RPMI7951 (cell line): ENCODE measurements at places on chromosomes 5 and 9.
A peak's percentile ranks its signal among the peaks of the same experiment; 100 is the strongest.

- no peak for DNase-seq
Measured at GRCh38 chr9:87545858-87546257, 48.2 kb downstream of the DAPK1 start.

DNA sequence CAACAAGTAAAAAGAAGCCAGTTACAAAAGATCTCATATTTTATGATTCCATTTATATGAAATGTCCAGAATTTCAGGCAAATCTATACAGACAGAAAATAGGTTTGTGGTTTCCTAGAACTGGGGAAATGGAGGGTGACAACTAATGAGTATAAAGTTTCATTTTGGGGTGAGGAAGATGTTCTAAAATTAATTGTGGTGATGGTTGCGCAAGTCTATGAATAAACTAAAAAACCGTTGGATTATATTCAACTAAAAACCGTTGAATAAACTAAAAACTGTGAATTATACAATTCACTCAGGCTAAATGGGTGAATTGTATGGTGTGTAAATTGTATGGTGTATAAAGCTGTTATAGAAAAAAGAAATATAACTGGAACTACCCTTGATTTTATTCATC is 47.6 kb downstream of the ADAMTS6 start:
- DNase-seq: no peak

DNA sequence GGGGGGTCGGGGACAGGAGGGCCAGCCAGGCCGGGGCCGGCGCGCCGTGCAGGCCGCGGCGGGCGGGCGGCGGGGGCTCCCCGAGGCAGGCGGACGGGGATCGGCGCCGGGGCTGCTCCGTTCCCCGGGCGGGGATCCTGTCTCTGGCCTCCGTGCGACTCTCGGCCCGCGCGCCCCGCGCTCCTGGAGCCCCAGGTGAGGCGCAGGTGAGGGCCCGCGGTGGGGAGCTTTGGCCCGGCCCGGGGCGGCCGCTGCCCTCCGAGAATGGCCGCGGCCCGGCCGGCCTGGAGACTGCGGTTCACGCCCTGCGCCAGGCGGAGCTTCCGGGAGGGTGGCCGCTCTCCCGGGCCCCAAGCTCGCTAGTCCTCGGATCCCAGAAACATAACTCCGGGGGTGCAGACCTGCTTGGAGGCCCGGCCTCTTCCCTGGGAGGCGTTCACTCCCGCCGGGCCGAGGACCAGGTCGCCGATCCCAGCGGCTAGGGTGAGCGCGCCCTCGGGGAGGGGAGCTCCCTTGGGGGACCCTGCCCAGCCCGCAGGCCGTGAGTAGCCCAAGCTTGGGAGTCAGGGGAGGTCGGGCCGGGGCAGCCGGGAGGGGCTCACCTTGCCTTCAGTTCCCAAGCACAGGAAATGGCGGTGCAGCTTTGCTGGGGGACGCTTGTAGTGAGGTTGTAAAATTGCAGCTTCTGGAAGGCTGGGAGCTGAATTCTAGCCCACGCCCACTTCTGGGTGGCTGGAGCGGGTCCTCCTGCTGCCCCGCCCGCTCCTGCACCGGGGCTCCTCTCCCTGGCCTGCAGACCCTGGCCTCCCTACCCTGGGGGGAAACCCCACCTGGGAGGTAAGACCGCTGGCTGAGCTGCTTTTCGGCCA is 723 bp downstream of the PPP1R26 start:
- no peak for DNase-seq

GRCh38 chr5:2892466-2893000 is 141.1 kb upstream of the IRX2 start:
- DNase-seq: no peak

- peak; percentile 11 for DNase-seq
Measured at GRCh38 chr9:16265688-16266087, 604.8 kb downstream of the BNC2 start.

DNA sequence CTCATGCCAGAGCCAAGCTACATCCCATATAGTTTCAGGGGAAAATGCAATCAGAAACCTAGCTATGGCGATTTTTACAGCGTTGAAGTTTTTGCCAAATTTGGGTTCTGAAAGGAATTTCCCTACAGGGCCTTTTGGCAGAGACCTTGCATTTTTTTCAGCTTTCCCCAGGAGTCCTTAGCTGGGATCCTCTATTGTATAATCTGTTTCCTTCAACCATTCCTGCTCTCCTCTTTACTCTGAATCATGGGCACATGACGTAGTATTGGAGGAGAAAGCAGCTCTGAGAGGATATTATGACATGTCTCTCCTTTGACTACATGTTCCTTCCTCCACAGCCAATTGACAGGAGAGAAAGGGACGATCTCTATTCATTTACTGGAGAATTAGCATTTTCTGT is 118.5 kb upstream of the ERCC6L2 start:
- peak; percentile 82 for DNase-seq

DNA sequence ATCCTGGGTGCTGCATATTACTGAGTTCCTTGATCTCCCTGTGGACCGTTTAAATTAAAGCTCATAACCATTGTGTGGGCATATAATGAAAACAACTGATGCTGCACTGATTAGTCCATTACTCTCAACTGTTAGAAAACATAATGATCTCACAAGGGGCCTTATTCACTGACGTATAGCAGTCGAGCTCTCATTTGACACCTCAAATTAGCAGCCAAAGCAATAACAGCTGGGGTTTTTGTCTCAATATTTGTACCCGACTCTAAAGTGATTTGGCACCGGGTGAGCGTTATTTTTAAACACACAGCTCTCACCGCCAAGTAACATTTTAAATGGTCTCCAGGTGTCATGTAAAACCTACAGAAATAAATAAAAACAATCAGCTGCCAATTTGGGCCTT is 252.2 kb upstream of the PANK3 start:
- DNase-seq: no peak

DNA sequence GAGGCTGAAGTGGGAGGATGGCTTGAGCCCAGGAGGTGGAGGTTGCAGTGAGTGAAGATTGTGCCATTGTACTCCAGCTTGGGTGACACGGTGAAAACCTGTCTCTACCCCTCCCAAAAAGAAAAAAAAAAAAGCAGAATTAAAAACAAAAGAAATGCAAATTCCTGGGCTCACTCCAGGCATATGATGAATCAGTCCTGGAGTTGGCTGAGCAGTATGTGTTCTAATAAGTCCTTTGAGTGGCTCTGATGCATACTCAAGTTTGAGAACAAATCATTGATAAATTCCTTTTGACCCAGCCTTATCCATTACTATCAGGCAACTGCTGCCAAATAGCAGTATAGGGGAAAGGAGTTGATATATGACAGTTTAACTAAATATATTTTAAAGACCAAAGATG is 28.3 kb downstream of the UHRF2 start:
- DNase-seq: no peak

DNA sequence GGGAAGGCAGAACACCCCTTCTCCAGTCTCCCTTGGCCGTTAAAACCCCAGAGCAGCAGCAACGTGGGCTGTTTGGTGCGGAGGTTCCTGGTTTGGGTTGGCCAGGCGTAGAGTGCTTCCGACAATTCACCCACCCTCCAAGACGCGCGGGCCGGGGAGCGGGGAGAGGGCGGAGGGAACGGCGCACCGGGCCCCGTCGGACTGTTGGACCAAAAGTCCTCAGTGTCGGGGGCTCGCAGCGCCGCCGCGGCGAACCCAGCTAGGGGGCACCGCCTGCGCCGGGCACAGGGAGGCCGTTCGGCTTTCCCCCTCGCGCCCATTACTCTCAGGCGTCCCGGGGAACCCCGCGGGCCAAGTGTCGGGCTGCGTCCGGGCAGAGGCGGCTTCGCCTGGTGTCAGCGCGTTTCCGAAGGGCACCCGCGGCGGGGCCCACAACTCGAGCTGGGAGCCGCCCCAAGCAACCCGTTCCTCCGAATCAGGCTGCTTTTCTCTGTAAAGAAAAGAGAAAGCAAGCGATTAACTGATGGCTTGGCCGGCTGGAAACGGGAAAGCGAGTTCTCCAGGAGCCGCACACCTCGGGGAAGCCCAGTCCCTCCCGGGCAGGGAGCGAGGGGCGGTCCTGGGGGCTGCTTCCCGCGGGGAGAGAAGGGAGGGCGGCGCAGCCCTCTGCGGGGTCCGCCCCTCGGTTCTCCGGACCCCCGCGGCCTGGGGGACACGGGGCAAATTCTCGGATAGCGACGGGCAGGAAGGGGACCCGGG is 145.5 kb downstream of the ERCC6L2 start:
- peak; percentile 9 for DNase-seq

DNA sequence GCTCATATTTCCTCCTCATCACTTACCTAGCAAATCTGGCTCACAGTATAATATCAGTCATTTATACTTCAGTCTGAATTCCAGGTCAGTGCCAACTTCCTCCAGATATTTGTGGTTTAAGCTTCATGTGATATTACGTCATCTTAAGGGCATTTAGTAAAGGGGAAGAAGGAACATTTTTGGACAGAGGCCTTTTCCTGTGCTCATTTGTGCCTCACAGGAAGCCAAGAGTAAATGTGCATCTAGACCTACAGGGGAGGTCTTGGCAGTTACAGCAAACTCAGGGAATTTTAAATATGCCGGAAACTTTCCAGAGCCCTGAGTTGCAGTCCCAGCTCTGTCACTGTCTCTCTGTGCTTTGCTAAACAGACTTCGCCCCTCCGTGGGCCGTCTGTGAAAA is 12.3 kb upstream of the KCNIP1 start:
- peak; percentile 90 for DNase-seq

- DNase-seq: no peak
Measured at GRCh38 chr5:115184770-115185169, 15.1 kb upstream of the TRIM36 start.

- DNase-seq: no peak
Measured at GRCh38 chr5:107291866-107292265, 378.9 kb downstream of the EFNA5 start.

- DNase-seq: no peak
Measured at GRCh38 chr5:149740866-149741459, 10.9 kb downstream of the PPARGC1B start.

DNA sequence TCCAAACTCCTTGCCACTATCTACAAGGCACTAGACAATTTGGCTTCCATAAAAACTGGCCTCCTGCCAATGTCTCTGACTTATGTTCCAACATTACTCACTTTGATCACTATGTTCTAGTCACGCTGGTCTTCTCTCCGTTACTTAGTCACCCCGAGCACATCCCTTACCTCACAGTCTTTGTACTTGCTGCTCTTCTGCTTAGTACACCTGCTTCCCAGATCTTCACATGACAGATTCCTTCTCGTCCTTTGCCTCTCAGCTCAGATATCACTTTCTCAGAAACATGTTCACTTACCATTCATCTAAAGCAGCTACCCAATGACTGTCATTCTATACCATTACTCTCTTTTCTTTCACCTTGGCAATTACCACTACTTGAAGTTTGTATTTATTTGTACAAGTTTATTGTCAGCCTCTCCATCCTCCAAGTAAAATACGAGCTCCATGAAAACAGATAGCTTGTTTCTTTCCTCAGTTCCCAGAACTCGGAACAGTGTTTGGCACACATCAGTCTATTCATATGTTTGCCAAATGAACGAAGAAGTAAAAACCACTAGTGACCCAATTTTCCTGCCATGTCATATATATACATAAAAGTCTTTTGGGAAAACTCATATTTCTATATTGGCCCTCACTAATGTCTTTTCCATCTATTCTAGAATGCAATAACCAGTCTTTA is 5.9 kb upstream of the SLC22A5 start:
- DNase-seq: peak; percentile 84

DNA sequence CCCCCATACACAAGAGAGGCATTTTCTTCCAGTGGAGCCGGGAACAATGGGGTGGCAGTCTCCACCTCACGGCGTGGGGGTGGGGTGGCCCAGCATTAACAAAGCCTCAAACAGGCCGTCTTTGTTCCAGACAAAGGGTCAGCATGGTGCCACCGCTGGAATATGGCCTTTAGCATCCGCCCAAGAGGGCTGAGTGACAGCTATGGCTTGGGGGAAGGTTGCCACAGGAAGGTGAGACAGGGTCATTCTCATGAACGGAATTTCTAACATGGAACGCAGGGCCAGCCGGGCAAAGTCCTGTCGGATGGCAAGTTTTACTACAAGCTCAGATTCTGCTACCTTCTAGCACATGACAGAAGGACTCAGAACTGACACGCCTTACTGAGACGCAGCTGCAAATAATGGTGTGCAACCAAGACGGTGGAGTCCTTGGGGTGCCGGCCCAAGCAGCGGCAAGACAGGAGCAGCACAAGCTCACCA is 64.0 kb downstream of the OTULIN start:
- no peak for DNase-seq

- DNase-seq: no peak
Measured at GRCh38 chr9:125931211-125931610, 184.0 kb downstream of the PBX3 start.
